ENCODE measurements at places on chromosomes 5 and 9.

GRCh38 chr5:158569534-158569933 lies 530.2 kb downstream of the EBF1 start:
- no peak for DNase-seq

- no peak for DNase-seq
Observed at GRCh38 chr9:120413121-120414048, 166.6 kb downstream of the CDK5RAP2 start.

- DNase-seq = no peak
Observed at GRCh38 chr5:33275921-33276627, 164.7 kb upstream of the TARS1 start.

GRCh38 chr5:55694152-55694830 lies 17.8 kb downstream of the SLC38A9 start:
- DNase-seq = no peak

DNA sequence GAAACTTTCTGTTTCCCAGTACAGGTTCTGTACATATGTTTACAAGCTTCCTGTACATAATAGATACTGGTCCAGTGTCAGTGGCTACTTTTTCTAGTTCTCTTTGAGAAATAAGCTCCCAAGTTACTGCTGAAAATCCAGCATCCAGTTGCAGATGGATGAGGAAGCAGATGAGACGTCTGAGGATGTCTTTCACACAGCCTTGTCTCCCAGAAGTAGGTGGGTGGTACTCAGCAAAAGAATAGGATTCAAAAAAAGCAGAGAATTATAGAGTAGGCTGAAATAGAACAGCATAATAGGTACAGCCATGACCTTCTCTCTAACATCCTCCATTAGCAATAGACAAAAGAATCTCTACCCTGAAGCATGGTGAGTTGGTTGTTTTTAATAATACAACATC lies 77.7 kb downstream of the BRINP1 start:
- DNase-seq = no peak
